ENCODE measurements at places on chromosomes 6 and 20.

DNA sequence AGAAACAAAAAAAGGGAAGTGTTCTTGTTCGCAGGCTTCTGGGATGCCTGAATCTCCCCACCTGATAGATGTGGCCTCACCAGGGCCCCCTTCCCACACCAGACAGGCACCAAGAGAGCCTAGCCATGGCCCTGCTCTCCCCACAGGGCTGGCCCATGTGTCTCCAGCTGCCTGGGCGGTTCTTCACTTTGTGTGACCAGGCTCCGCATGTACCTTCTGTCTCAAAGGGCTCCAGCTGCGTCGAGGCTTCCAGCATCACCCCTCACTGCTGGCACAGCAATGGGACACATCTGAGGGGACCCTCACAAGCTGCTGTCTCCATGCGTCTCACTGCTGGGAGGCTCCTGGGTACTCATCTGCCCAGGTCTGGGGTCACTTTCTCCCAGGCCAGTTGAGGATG lies 362.9 kb downstream of the ZFAND3 start:
- no peak for DNase-seq

DNA sequence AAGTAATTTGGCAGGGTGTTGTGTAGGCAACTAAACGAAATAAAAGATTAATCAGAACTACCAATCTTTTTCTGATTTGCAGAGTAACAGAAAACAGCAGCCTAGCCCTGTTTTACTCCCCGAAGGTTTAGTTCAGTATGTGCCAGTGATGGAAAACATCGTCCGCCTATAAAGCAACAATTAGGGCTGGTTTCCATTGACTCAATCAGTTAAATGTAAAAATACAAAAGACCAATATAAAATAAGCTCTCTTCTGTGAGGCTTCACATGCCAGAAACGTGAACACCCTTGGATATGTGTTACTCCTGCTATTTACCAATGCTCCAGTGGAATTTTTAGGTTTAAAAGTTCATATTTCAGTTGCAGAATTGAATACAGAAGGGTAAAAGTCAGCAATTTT lies 210.5 kb upstream of the RSPO3 start:
- DNase-seq = no peak

DNA sequence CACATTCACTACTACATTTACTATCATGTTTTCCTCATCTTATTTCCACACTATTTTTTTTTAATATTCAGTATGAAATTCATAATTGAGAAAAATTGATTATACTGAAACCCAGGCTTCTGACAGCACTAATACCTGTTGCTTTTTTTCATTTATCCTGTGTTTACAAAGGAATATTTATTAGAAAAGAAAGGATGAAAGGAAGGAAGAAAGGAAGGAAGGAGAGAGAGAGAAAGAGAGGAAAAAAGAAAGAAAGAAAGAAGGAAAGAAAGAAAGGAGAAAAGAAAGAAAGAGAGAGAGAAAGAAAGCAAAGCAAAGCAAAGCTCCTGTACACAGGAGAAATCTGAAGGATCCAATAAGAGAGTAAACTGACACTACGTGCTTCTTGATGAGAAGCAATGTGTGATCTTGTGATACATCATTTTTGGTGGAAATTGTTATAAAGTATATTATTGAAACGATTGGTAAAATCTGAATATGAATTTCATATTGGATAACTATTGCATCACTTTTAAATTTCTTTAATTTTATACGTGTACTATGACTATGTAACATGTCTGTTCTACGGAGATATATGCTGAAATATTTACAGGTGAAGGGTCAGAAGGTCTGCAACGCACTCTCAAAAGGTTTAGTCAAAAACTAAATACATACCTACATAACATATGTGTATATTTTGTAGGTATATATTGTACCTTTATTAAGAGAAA lies 43.9 kb downstream of the DEFB114 start:
- no peak for DNase-seq

GRCh38 chr20:40689100-40689942 lies at the start of gene MAFB:
TSS of gene MAFB (minus strand) at chr20:40689236. CDS start at chr20:40688850, 386 bp downstream.
- DNase-seq = peak; percentile 49

GRCh38 chr6:3157131-3157933 lies at the start of gene TUBB2A:
TSS of gene TUBB2A (minus strand) at chr6:3157544. CDS start at chr6:3157463, 81 bp downstream.
- peak; percentile 78 for DNase-seq

DNA sequence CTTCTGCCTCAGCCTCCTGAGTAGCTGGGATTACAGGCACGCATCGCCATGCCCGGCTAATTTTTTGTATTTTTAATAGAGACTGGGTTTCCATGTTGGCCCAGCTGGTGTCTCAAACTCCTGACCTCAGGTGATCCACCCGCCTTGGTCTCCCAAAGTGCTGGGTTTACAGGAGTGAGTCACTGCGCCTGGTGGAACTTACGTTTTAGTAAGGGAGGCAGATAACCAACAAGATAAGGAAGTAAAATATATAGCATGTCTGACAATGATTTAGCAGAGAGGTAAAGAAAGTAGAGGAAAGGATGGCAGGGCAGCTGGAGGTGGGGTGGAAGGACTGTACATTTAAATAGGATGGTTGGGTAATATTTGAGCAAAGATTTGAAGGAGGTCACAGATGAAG lies 12.8 kb upstream of the MYMX start:
- no peak for DNase-seq

GRCh38 chr20:53210931-53211330 lies 238.8 kb downstream of the TSHZ2 start:
- no peak for DNase-seq

- no peak for DNase-seq
These were observed 9.7 kb upstream of the THBS2 start for GRCh38 chr6:169263374-169263773.
